ENCODE measurements at places on chromosomes 5 and 9.

GRCh38 chr5:120510098-120510637 lies 46.1 kb downstream of the PRR16 start:
- no peak for DNase-seq

- DNase-seq: no peak
Measured at GRCh38 chr9:135711881-135712280, 9.9 kb downstream of the KCNT1 start.

GRCh38 chr9:117448066-117448465 lies 33.2 kb upstream of the ASTN2 start:
- DNase-seq: no peak

- no peak for DNase-seq
Measured at GRCh38 chr5:3377831-3378230, 217.8 kb upstream of the IRX1 start.

DNA sequence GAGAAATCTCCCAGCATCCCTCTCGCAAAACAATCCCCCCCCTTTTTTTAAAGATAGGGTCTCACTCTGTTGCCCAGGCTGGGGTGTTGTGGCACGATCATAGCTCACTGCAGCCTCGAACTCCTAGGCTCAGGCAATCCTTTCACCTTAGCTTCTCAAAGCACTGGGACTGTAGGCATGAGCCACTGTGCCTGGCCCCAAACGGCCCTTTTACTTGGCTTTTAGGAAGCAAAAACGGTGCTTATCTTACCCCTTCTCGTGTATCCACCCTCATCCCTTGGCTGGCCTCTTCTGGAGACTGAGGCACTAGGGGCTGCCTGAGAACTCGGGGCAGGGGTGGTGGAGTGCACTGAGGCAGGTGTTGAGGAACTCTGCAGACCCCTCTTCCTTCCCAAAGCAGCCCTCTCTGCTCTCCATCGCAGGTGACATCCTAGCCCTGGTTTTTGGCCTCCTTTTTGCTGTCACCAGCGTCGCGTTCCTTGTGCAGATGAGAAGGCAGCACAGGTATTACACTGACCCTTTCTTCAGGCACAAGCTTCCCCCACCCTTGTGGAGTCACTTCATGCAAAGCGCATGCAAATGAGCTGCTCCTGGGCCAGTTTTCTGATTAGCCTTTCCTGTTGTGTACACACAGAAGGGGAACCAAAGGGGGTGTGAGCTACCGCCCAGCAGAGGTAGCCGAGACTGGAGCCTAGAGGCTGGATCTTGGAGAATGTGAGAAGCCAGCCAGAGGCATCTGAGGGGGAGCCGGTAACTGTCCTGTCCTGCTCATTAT lies 6.8 kb downstream of the CA9 start:
- no peak for DNase-seq

DNA sequence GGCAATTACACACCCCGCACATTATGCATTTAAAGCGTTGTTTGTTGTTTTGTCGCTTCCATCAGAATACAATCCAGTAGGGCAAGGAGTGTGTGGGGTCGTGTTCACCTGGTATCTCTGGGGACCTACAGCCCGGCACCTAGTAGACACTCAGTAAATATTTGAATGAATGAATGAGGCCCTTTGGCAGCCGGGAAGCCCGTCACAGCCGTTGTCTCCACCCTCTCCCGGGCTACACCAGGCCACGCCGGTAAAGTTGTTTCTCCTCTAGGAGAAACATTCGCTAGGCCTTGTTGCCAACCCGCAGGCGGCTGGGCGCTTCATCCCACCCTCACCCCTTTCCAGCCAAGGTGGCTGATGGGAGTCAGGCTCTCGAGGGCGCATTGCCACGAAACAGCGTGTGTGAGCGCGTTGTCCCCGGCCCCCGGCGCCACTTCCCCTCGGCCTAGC lies 876 bp upstream of the JAK2 start:
- DNase-seq: no peak

DNA sequence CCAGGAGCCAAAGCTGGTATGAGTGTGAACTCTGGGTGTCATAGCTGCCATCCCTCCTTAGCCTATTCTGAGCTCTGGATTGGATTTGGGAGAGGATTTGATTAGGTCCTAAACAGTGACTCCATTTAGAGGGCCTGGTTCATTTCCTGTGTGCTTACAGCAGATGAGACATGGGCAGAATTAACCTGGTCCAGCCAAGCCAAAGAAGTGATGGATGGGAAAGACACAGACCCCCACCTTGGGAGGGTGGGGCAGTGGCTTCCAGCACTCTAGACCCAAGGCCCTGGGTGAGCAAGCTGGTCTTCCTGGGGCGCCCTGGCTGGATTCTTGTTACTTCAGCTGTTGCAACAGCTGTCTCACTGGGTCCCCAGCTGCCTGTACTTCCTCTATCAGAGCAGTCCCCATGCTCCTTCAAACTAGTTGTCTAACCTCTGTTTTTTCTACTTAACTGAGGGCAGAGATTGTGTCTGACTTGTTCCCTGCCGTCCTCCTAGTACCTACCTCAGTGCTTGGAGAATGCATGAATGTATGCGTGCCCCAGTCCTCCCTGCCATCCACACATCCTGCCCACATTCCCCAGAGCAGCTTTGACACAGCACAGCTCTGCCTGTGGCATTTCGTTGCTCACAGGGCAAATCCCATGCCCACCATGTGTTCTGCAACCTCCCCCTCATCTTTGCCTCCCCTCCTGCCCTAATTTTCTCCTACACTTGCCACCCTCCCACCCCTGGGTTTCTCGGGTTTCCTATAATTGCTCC lies 115.9 kb downstream of the RGS3 start:
- DNase-seq: no peak

- no peak for DNase-seq
Measured at GRCh38 chr9:78187763-78188484, 48.0 kb upstream of the CEP78 start.

- DNase-seq: no peak
Measured at GRCh38 chr5:97044052-97044451, 98.4 kb downstream of the LIX1 start.

DNA sequence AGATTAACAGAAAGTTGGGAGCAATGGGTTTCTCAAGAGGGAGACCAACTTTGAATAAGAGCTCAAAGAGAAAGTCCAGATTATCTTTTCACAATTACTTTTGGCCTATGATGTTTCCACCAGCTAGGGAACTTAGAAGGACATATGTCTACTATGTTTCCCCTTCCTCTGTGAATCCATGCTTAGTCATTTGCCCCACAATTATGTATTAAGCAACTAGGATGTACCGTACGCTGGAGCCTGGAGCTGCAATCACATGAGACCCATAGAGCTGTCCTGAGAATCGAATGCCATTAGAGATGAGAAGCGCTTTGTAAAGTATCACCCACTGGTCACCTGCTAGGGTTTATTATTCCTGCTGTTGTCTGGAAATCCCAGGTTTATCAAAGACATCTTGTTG lies 78.8 kb downstream of the PDE6A start:
- no peak for DNase-seq
